ENCODE measurements at places on chromosomes 5 and 9.

DNA sequence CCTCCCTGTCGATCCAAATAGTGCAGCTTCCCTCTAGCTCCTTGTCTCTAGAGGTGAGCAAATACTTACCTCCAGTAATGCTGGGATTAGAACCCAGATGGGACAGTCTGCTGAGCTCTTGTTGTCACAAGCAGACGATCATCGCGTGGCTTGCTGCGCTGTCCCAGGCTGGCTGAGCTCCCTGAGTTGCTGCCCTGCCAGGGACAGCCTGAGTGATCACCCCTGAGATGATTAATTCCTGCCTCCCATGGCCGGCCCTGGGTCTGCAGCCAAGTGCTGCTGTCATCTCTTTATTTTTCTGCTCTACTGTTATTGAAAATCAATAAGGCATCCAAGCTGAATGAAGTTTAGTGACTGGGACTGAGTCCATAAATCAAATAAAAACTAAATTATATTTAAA is 94.0 kb upstream of the ALDH1B1 start:
- DNase-seq, result no peak

- no peak for DNase-seq
These were observed 76.2 kb upstream of the COL5A1 start for GRCh38 chr9:134565316-134565915.

DNA sequence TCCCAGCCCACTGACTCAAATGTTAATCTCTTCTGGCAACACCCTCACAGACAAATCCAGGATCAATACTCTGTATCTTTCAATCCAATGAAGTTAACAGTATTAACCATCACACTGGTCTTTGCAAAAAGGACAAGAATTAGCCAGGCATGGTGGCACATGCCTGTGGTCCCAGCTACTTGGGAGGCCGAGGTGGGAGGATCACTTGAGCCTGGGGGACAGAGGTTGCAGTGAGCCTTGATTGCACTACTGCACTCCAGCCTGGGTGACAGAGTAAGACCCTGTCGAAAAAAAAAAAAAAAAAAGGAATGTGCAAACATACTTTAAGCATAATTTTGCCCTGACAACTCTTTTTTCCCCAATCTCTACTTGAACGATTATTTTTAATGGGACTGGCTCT is 57.9 kb upstream of the ERBIN start:
- no peak for DNase-seq

GRCh38 chr5:138241688-138242571 is 28.8 kb upstream of the CDC23 start:
- no peak for DNase-seq

- no peak for DNase-seq
These were observed 359.3 kb downstream of the TMEM161B start for GRCh38 chr5:87909382-87909781.

DNA sequence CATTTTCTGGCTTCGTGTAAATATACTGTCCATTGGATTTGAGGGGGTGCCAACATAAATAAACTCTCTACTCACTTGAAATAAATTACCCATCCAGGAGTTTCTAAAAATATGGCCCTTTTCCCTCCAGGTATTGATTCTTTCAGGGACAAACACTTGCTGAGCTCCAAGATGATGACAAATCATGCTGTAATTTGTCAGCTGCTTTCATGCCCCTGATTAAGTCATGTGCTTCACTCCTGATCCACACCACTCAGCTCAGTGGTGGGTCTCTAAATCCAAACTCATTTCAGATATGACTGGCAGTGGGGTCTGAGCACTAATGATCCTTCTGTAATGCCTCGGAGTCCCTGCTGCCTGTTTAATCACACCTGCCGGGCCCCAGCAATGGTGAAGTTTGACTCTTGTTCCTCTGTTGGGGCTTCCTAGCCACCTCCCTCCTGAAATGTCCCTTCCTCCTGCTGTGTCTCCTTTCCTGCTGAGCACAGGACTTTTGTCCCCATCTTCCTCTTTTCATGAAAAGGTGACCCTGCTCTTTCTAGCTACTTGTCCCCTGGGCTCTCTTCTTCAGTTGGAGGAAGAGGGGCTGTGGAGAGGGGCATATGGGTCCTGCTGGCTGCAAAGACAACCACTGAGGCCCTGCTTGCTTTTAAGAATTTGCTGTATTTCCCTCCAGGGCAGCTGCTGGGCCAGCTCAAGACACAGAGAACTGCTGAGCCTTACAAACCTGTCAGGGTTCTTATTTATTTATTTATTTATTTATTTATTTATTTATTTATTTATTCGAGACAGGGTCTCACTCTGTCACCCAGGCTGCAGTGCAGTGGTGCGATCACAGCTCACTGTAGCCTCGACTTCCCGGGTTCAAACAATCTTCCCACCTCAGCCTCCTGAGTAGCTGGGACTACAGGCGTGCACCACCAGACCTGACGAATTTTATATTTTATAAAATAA is 200.0 kb downstream of the ATP10B start:
- no peak for DNase-seq

DNA sequence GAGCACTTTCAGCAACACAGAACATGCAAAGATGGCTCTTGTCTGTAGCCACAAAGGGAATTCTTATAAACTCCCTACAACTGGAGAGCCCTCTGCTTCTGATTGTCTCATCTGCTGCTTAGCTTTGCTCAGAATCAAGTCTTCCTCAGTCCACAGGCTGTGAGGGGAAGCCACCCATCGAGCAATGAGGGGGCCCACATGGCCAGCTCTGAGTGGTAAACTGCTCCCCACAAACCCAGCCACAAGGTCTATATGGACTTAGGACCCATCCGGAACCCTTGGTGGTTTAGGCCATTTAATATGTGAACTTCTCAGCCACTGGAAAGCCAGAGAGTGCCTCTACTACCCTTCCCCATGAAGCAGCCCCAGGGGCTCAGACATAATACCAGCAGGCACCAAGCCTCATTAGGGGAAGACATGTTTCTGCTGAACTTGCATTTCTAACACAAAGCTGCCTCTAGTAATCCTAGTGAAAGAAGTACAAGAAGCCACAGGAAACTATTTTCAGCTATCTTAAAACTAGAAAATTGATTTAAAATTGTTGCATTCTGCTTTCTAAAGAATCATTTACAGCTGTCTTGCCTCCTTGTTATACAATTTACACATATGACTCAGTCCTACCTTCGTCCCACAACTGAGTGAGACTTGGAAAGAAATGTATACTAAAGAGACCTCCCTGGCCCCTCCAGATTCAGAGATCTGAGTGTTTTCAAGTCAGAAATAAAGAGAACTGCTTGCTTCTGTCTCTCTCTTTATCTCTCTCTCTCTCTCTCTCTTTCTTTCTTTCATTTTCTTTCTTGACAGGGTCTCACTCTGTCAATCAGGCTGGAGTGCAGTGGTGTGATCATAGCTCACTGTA is 90.2 kb downstream of the ESM1 start:
- DNase-seq, result no peak
